ENCODE measurements at places on chromosomes 7 and 10.

DNA sequence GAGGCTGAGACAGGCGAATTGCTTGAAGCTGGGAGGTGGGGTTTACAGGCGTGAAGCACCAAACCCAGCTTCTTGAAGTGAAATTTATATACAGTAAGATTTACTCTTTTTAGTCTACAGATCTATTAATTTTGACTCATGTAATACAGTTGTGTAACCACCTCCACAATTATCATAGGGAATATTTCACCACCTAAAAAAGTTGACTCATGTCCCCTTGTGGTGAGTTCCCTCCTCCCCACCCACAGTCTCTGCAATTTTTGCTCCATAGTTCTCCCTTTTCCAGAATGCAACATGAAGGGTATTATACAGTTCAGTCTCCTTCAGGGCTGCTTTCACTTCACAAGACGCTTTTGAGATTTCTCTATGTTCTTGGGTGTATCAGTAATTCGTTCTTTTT lies 156.8 kb downstream of the FAM107B start:
- DNase-seq: no peak

DNA sequence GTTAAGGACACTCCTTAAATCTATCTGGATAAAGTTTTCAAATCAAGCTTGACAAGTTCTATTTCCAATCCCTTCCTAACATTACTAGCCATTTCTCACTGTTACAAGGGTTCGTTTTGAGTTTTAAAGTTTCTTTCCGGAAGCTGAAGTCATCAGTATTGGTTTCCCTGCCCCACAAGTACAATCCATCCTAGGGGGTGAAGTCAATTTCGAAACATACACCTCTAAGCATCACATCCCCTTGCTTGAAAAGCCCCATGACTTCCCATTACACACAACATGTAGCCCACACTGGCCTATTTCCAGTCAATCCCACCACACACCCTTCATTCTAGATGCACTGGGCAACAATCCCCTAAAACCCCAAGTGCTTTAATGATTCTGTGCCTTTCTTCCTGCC lies 13.0 kb downstream of the DPY19L1 start:
- no peak for DNase-seq

- DNase-seq: no peak
Measured at GRCh38 chr10:3832022-3832786, 47.2 kb upstream of the KLF6 start.

DNA sequence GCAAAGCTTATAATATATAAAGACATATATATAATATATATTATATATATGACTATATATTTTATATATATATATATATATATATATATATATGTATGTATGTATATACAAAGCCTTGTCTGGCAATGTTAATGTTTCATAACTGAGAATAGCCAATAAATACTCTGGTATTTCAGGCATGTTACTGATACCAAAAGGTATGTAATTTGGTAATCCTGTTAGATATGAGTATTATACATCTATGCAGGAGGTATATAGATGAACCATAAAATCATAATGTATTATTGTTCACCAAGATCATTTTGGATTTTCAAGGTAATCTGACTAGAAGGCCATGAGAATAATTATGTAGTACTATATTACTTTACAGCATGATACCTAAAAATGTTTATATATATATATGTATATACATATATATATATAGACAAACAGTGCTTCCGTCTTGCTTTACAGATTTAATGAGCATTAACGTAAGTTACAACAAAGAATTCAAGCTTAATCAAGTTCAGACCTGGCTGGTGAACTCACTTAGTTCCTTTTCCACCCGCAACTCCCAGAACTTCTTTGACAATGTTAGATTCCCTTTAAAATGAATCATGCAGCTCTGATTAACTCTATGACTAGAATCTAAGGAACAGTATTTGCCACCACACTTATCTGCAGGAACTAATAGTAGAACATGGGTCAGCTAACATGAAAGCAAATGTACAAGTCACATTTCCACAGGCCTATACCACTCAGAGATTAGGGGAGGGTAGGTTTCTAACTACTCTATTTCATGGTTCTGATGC lies 82.7 kb downstream of the SLC25A13 start:
- no peak for DNase-seq

DNA sequence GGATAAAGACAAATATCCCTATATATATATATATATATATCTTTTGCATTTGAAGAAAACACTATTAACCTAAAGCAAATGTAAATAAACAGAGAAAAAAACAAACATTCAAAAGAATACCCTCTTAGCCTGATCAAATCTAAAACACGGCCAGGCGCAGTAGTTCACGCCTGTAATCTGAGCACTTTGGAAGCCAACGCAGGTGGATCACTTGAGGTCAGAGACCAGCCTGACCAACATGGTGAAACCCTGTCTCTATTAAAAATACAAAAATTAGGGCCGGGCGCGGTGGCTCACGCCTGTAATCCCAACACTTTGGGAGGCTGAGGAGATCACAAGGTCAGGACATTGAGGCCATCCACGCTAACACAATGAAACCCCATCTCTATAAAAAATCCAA lies 9.2 kb downstream of the ANXA7 start:
- no peak for DNase-seq

DNA sequence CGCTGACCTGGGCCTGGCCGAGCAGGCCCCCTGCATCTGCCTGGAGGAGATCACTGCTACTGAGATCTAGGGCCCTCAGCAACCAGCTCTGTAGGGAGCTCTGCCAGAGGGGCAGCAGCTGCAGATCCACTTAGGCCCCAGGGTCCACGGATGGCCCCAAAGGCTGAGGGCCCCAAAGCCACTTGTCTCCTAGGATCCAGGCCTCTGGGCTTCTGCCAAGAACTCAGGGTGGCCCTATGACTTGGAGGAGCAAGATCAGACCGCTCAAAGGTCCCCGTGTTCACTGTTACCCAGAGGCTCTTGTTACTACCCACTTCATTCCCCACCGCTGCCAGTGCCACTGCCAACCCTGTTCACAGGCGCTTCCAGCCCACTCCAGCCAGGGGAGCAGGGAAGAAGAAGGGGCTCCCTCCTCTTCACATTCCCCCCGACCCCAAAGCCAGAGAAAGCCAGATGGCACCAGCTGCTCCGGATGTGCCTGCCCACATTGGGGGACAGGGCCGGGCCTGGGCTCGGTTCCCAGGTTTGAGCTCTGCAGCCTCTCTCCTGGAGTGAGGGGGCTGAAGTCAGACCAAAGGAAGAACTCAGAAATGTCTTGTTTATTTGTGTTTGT lies 7.6 kb downstream of the LZTS2 start:
- DNase-seq: no peak

- DNase-seq: no peak
Measured at GRCh38 chr10:94005050-94005449, 11.3 kb downstream of the PLCE1 start.

GRCh38 chr7:78055599-78055998 lies 257.0 kb downstream of the PHTF2 start:
- DNase-seq: no peak

GRCh38 chr7:135251496-135252391 lies 18.1 kb downstream of the STRA8 start:
- no peak for DNase-seq

DNA sequence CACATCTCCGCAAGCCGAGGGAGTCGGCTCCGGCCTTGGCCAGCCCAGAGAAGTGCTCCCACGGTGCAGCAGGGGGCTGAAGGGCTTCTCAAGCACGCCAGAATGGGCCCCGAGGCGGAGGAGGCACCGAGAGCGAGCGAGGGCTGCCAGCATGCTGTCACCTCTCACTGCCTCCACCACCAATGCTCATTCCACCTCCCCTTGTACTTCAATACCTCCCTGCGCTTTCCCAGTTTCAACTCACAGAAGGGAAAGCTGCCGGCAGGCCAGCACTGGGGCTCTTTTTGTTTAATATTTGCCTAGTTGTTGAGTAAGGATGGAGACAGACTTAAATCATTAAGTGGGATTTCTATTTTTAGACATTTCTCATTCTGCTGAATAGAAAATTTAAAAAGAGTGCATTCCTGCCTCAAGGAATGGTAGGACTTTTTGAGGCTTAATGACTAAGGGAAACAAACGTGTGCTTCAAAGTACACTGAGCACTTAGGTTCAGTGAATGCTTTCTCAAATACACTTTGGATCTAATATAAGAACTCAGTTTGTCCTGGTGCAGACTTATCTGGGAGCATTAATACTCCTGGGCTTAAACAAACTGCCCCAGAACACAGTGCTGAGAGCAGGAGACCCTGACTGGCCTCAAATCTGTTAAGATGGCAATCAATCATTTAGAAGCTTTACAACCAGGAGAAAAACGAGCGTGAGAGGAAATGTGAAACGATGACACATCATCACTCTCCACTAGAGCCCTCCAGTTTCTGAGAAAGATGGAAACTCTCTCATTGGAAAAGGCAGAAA lies 131.2 kb downstream of the RALA start:
- DNase-seq: no peak

DNA sequence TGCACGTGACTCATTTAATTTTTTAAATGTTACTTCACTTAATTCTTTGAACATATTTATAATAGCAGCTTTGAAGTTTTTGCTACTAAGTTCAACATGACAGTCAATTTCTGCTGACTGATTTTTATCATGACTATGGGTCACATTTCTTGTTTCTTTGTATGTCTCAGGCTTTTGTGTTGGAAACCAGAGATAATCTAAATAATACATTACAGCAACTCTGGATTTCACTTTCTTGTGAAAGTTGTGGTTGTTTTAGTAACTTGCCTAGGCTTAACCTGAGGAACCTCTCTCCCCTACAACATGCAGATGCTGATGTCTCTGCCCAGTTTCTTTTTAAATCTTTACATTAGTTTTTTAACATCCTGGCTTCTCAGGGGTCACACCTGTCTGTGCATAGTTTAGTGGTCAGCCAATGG lies 180.8 kb downstream of the CCDC71L start:
- DNase-seq: no peak

Measured in T-helper 17 cell (primary cell).